ENCODE measurements at places on chromosomes 3 and 15.

DNA sequence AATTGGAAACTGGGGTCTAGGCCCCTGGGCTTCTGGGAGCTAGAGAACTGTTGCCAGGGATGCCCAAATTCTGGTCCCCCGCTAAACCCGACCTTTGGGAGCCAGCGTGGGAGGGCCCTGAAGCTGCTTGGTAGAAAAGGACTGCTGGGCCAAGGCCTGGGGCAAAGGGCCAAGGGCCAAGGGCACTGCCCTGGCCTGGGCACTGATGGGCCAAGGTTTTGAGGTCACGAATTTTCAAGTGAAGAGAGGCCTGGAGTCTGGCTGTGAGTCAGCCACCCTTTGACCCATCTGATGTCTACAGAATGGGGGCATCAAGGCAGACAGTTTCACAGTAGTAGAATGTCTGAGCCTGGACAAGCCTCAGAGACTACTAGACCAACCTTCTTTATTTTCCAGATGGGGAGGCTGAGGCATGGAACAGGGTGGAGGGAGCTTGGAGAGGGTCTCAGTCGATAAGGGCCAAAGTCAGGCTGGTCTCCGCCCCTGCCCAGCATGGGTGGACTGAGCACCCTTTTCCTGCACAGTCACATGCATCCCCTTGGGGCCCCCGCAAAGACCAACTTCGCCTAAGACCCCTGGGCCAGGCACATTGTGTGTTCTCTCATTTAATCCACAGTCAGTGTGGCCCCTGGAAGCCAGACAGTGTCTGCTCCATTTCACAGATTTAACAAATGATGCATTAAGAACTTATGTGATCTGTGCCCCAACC lies 66.3 kb downstream of the ATP2B2 start:
- DNase-seq = no peak

DNA sequence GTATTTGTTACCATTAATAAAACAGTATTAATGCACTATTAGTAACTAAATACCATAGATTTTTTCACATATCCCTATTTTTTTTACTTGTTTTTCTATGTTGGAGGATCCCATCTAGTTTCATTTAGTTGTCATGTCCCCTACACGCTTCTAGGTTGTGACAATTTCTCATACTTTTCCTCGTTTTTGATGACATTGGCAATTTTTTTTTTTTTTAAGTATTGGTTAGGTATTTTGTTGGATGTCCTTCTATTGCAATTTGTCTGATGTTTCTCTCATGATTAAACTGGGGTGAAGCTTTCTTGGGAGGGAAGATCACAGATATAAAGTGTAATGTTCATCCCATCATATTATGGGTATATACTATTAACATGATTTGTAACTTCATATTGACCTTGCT lies 409.1 kb upstream of the CNTN6 start:
- DNase-seq = no peak

DNA sequence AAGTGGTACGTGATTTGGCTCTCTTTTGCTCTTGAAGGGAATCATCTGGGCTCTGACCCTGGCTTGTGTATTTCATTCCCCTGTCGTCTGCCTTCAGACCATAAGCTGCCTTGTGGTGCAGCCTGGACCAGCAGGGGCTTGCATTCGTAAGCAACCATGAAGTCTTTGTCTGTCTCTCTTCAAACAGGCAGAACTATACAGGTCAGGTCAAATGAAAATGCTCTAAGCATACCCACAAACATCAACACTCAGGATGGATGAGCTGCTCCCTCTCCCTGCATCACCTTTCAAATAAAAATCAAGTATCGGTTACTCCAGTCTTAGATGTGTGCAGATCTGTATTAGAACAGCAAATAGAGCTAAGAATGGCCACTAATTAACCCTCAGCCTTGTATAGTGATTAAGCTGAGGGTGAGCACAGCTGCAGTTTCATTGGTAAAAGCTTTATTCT lies 268.6 kb upstream of the UBE2E1 start:
- no peak for DNase-seq

DNA sequence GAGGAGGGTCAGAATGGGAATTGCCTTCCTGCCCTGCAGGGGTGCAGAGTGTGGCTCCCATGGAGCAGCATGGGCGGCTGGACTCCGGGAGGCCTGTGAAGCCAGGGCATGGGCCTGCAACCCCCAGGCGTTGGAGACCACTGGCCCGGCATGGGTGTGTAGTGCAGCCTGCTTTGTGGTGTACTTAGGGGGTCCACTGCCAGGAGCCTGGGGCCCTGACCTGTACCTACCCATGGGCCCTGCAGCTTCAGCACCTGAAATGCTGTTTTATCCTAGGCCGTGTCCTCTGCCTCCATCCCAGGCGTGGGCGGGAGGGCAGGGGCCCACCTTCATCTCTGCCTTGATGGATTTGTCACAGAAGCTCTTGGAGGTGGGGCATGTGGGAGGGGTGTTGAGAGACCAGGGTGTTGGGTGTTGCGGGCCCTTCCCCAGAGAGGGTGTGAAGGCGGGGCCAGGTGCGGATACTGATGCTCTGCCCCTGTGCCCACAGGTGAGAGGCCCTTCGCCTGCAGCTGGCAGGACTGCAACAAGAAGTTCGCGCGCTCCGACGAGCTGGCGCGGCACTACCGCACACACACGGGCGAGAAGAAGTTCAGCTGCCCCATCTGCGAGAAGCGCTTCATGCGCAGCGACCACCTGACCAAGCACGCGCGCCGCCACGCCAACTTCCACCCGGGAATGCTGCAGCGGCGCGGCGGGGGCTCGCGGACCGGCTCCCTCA lies 45.0 kb downstream of the KLF13 start:
- no peak for DNase-seq

GRCh38 chr3:56275120-56275519 lies 193.1 kb downstream of the ERC2 start:
- DNase-seq = no peak

All from activated CD4-positive, alpha-beta T cell treated with anti-CD3 and anti-CD28 coated beads, Interleukin-2, Interleukin-6, amounts not matched to agents 100 ng/mL and 50 ng/mL, durations not matched to agents 16 hours and 8 hours (primary cell).